ENCODE measurements at places on chromosomes 4 and X.

DNA sequence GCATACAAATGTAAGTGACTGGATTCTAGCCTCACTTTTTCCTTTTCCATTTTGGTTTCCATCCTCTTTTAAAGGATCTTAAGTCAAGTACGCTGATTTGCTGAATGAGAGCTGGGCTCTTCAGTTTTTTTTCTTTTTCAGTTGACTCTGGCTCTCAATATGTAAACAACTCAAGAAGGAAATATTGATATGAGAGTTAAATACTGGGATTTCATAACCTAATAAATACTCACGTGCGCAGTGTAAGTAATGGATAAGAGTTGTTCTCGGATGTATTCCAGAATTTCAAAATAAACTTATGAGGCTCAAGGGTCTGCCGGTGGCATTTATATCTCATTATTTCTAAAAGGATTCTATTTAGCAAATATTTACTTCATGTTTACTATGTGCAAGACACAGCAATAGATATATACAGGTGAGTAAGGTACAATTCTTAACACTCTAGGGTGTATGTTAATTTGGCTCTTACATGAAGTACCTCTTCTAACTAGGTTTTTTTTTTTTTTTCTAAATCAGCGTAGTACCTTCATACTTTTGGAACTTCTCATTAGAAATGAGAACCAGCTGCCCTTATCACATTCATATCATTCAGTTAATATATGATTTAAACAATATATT, 11.0 kb upstream of the MAGEB10 start:
- no peak for DNase-seq

DNA sequence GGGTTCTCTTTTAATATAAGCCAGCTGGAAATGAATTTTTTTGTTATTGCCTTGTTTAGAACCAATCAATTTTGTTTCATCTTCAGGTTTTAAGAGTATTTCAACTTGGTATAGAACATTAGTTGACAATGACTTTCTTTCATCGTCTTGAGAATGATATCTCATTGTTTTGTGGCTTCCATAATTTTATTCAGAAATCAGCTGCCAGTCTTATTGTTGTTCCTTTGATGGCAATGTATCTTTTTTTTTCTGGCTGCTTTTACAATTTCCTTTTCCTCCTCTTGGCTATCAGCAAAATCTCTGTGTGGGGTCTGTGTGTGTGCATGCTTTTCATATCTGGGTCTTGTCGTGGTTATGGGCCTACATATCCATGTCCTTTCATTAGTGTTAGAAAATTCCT, 1536.4 kb upstream of the TENM3 start:
- DNase-seq: no peak

DNA sequence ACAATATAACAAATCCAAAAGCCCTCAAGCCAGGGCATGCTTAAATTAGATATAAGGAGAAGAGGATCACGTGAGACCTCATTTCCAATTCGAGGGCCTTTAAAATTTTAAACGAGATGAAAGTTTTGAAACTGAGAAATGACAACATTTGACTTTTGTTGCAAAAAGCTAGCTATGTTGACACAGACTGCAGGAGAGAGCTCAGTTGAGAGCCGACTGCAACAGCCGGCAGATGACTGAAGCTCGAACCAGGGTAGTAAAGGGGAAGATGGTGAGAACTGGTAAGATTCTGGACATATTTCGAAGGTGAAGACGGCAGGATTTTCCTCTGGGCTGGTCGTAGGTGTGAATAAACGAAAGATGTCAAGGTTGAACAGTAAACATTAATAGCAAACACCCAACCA, 773 bp downstream of the PRMT9 start:
- DNase-seq: peak; percentile 29

DNA sequence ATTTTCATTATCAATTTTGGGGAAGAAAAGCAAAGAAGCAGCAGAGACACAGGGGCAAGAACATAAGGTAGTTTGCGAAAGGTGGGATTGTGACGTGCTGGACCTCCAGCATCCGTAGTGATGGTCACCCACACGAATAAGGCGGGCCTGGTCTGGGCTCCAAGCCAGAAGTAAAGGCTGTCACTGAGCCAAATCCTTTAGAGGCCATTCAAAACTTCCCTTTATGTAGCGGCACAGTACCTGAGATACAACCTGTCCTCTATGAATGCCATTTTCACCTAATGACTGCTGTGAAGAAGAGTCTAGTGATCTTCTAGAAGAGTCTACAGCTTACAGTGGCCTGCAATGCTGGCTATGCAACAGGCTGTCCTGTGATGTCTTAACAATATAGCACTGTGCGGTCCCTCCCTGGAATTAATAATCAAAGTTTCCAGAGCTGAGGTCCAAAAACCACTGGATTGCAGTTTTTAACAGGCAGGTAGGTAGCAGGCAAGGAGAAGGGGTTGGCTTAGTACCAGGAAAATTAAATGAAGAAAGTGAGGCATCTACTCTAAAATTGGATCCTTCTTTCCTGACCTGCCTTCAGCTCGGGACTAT, 56.2 kb downstream of the TRIML1 start:
- DNase-seq: no peak

DNA sequence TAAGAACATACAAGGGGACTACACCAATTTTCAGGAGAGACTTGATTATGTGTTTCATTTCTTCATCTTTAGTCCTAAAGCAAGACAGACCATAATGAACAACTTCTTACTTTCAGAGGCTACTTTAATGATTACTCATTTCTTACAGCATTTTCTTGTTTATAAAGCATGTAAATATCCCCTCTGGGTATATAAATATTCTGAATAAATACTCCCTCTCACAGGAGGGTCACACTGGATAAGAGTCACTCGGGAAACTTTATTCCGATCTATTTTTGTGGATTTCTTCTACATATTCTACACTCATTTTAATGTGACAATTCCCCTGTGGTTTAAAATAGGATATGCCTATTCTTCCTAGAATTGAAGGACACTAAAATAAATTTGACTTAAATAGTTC, 228.9 kb upstream of the RPS6KA3 start:
- no peak for DNase-seq

GRCh38 chr4:41647383-41647782, 101.1 kb downstream of the PHOX2B start:
- no peak for DNase-seq
